ENCODE measurements at places on chromosomes 3 and 15.

DNA sequence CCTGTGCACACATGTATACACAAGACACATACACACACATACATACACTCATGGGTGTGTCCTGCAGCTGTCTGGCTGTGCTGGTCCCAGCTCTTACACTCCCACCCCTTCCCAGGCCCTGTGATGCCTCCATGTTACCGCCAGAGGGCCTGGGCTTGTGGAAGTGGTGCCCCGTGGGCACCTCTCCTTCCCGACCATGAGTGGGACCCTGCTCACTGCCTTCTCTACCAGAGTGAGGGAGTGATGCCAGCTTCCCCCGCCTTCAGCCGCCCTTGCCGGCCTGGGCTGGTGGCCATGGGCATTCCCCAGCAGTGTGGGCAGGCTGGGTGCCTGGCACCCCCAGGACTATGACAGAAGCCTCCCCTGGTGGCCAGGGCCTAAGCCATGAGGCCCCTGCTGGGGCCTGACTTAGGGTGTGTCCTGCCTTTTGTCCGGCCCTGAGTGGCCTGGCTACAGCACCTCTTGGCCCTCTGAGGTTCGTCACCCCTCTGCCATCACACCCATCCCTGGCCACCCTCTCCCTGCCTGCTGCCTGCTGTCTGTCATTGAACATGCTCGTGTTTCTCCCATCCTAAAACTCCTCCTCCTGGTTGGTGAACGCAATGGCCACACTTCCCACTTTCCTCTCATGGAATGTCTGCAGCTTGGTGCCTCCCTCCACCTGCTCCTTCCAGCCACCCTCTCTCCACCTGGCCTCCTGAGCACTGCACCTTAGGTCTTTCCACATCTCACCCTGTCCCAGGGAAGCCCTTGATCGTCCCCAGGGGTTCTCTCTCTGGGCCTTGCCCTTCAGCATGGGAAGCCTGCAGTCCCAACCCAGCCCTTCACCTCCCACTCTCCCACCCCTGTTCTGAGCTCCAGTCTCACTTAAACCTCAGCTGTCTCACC lies 14.6 kb downstream of the HDAC11 start:
- no peak for DNase-seq

DNA sequence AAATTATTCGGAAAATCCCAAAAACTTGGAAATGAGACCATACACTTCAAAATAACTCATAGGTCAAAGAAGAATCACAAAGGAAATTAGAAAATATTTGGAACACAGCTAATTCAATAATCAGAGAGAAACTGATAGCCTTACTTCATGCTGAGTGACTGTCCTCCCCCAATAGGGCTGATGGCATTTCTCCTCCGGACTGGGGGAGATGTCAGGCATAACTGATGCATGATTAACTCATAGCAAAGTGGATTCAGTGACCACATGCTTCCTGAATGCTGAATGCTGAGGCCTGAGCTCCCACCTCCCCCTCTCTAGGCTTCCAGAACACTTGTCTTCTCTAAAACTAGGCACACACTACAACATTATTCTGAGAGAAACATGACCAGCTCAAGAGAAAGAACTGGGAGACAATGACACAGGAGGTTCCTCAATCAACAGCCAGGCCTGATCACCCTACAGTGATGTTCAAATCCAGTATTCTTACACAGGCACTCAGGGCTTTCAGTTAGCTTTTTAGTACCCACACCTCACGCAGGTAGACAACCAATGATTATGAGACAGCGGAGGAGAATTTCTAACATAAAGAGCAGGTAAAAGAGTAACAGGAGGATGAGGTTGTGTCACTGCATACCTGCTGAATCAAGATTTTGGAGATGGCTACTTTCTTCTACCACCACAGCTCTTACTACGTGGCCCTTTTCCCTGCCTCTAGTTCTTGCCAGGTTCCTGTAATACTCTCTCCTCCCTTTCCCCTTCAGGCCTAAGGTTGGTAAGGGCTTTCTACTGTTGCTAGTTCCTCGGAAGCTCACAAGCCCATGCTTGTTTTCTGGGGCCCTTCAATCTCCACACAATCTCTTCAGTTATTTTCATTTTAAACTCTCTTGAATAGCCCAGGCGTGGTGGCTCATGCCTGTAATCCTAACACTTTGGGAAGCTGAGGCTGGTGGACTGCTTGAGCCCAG lies 96.1 kb downstream of the FMN1 start:
- DNase-seq, result no peak

- no peak for DNase-seq
These were observed 156.0 kb downstream of the ISL2 start for GRCh38 chr15:76492538-76492937.

GRCh38 chr15:63469984-63470383 lies 34.4 kb upstream of the USP3 start:
- DNase-seq, result no peak

DNA sequence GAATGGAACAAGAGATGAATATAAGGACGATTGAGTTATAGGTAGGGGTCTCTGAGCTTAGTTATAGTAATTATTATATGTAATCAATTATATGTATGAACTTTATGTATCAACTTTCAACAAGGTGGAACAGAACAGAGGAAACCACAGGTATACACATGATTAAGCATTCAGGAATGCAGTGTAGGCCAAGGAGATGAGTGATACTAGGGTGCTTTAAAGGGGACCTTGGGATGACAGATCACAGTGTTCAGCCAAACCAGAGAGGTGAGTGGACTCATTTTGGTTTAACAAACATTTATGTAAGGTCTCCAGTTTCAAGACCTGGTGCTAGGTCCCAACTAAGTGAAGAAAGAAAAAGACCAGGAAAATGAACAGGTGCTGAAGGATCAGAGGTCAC lies 895.5 kb downstream of the ROBO2 start:
- no peak for DNase-seq

GRCh38 chr15:91099995-91100813 lies at the start of gene SV2B:
Gene SV2B, plus strand, starts transcription at chr15:91100257. Its CDS starts 126,007 bp downstream, at chr15:91226264.
- DNase-seq, result peak; percentile 22

GRCh38 chr3:63644212-63644797 lies 8.2 kb upstream of the SNTN start:
- DNase-seq, result no peak

DNA sequence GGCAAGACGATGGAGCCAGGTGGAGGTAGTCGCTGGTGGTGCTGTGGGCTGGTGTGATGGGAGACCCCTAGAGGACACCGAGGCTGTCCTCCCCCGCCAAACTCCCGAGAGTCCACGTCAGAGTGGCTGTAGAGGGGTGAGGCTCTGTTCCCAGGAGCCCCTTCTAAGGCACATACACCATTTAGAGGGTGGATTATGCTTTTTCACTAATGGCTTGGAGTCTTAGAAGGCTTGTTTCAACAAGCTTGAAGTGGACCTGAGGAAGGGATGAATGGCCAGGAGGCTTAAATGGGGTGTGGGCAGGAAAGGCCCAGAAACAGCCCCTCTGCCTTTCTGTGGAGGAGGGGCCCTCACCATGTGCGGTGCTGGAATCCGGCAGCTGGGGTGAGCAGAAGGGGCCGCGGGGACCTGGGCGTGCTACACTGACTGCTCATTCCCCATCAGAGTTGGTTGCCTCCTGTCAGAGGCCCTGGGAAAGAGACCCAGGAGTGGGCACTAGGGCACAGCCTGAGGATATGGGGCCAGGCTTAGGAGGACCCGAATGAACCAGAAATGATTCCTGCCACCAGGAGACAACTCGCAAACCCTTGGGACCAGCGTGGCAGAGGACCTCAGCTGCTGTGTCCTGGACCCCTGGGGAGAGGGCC lies 66.2 kb downstream of the FEM1B start:
- no peak for DNase-seq

GRCh38 chr15:58284293-58284692 lies 146.1 kb downstream of the AQP9 start:
- DNase-seq, result no peak

DNA sequence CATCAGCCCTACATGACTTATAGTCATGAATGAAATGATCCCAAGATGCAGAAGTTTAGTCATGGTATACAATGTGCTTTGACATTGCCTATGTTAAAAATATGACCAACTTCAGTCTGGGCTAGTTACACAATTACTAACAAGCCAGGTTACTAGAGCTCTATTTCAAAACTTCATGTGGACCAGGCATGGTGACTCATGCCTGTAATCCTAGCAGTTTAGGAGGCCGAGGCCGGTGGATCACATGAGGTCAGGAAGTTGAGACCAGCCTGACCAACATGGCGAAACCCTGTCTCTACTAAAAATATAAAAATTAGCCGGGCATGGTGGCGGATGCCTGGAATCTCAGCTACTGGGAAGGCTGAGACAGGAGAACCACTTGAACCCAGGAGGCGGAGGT lies 613.0 kb downstream of the CADM2 start:
- DNase-seq, result no peak

GRCh38 chr3:172142051-172142863 lies 102.9 kb downstream of the FNDC3B start:
- no peak for DNase-seq

DNA sequence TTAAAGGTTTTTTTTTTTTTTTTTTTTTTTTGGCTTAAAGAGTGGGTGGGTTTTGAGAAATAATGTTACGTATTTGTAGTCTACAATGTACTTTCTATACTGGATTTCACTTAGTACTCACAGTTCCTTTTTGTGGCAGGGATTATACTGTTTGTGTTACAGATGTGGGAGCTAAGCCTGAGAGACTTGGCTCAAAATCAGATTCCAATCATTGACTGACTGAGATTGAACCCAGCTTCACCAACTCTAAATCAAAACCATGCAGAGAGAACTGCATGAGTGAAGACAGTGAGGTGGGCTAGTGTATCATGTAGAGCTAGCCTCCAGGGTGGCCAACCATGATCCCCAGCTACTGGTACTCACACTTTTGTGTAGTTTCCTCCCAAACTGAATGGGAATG lies 68.0 kb downstream of the TMEM108 start:
- DNase-seq, result no peak

DNA sequence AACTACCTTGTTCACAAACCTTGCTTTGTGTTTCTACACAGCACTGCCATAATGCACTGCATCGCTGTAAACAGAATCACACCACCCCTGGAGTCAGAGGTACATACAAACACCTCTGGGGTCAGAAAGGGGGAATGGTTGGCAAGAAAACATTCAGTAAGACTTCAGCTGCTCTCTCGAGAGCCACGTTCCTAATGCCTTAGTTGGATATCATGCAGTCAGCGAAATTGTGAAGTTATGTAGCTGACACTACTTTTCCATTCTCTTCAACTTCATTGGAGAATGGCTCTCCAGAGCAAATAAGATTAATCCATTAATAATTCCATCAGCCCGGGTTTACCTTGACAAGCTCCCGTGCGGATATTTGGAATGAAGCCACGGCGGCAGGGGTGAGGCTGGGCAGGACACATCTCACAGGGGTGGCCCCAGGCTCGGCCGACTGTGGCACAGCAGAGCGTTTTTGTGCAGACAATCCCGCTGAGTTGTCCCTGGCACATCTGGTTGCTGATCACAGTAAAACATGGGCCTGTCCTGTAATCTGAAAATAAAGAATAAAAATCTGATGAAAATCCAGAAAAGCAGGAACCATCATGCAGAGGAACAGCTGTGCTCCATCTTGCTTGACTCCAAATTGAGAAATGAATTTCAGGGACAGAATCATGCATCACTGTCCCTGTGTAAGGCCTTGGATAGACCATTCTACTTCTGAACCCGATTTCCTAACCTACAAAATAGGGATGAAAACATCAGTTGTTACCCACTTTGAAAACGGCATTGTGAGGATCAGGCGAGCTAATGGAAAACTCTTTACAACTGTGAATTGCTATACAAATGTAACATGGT lies 108.0 kb downstream of the FBN1 start:
- DNase-seq, result no peak

- no peak for DNase-seq
These were observed 91.0 kb upstream of the CHMP2B start for GRCh38 chr3:87136066-87136596.

DNA sequence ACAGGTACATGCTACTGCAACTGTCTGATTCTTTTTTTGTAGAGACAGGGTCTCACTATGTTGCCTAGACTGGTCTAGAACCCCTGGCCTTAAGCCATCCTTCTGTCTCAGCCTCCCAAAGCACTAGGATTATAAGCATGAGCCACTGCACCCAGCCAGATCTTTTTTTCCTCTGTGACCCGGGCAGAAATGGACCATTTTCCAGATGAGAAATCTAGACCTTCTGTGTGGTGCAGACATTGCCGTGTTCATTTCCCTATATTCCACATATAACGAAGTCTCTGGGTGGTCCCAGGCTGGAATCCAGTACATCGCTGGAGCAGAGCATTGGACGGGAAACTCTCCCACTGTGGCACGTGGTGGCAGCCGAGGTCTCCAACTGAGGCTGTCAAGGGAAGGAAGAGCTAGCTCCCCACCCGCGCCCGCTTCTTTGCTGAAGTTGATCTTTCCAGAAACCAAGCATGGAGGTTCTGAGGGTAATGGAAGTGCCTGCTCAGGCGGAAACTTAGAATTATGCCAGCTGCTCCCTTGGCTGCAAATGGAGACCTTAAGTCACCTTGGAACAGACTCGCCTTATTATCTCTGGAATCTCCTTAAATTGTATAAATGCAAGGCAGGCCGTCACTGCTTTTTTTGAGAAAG lies 23.1 kb upstream of the TXNRD3 start:
- no peak for DNase-seq

- no peak for DNase-seq
These were observed 1.0 kb downstream of the C3orf80 start for GRCh38 chr3:160226026-160226907.

GRCh38 chr3:30615615-30616346 lies 9.4 kb downstream of the TGFBR2 start:
- DNase-seq, result no peak

DNA sequence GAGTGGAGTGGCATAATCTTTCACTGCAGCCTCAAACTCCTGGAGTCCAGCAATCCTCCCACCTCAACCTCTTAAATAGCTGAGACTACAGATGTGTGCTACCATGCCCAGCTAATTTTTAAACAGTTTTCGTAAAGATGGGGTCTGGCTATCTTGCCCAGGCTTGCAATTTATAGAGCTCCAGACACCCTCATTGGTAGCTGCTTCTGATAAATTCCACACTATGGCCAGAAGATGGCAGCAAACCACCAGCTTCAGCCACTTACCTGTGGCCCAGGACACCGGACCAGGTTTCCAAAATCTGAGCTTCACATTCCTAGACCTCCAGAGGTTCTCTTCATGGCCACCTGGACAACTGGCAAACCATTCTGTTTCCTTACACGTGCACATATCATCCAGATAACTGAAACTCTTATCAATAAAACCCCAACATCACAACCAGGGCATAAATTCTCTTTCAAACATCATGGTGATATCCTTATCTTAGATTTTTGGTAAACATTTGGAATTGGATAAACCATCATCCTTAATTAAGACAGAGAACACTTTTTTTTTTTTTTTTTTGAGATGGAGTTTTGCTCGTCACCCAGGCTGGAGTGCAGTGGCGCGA lies 28.9 kb downstream of the FBXW12 start:
- peak; percentile 42 for DNase-seq

Measured in activated T-helper 1 cell treated with Interleukin-2 at 50 U/mL for 16 hours (primary cell).